ENCODE measurements at places on chromosomes 7 and 10.
A peak's percentile ranks its signal among the peaks of the same experiment; 100 is the strongest.

GRCh38 chr7:77247206-77247850 is 47.7 kb upstream of the FGL2 start:
- peak; percentile 79 for DNase-seq

- no peak for DNase-seq
Measured at GRCh38 chr10:94104316-94105000, 110.7 kb downstream of the PLCE1 start.

DNA sequence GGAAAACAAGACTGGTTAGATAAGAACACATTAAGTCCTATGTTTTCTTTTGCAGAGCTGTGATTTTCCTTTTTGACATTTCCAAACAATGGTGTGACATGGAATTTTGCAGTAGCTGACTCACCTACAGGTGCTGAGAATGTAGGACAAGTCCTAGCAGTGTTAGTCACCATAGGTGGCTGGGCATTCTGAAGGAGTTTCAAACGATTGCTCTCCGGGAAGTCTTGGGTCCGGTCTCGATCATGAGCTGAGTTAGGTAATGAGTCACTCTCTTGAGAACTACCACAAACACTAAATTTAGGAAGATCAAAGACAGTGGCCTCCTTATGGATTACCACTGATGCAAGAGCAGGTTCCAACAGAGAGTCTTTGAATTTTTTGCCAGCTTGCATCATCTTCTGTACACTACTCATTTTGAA is 3.6 kb downstream of the FIGNL1 start:
- no peak for DNase-seq

GRCh38 chr10:21926949-21927348 is 76.6 kb downstream of the DNAJC1 start:
- DNase-seq, result no peak

- DNase-seq, result no peak
Measured at GRCh38 chr7:157990226-157990880, 597.3 kb downstream of the PTPRN2 start.

DNA sequence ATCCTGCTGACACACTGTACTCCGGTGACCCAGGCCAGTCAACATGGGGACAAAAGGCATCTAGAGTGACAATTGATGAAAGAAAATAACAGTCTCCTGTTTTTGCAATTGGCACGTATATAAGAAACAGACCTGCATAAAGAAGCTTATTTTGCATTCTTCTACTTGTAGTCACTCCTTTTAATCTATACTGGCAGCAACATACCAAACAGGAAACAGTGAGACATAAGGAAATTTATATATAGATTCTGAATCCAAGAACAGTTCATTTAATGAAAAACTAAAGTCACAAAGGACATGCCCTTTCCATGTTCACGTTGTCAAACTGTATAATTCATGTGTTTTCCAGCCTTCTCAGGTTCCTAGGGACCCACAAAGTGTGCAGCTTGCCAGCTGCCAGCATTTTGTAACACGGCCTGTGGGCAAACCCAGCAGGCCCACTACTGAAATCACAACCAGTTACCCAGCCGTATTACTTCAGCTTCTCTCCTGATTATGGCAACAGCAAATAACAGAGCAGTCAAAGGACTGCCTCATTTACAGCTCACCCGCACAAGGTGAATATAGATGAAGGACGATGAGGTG is 72.3 kb downstream of the AMPH start:
- DNase-seq, result no peak

DNA sequence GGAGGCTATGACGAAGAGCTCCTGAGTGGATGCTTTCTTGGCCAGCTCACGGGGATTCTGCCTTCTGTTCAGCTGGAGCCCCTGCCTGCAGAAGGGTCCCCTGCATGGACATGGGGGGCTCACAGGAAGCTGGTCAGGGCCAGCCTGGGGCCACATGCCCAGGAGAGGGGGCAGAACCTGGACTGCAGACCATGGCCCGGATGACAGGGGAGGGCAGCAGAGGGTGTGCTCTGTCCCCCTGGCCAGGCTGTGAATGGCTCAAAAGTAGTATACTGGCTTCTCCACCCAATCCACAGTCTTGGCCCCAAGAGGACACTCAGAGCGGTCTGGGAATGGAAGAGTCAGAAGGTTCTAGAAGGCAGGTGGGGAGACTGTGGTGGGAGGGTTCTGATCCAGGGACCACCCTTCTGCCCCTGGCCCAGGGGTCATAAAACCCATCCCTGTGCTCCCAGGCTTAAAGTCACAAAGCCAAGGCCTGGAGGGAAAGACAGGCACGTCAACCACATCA is 40.3 kb downstream of the PPIF start:
- no peak for DNase-seq

DNA sequence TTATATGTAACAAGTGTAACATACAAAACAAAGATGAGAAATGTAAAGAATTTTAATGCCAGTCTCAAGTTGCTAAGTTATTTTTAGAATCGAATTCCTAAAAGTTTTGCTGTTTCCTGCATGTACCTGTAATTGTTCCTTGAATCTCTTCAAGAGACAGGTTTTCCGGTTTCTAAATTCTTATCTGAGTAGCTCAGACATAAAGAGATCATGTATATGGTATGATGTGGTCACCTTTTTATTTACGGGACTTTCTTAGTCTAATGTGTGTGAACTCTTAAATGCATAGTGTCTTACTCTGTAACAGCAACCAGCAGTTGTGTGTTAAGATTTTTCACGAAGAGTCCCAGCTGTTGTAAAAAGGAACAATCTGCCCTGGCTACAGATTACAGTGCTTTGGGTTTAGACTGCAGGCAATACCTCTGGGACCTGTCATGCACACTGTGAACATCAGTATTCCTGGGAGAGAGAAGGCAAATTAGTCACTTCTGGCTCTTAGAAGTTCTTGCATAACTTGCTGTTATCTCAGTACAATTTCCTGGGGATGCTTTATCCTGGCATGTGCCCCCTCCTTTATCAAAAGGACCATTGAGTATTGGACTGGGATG is 263.4 kb downstream of the BICC1 start:
- DNase-seq, result no peak

DNA sequence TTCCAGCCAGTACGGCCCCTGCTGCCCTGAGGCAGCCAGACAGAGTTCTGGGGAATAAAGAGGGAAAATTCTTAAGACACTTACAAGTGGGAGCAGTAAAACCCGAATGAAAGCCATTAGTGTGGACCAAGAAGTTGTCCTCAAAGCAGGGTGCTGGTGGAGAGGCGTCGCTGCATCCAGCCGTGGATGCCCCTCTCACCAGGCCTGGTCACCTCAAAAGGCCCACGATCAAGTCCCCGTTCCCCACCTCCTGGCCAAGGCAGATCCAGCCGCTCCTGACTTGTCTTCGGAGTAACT is 656 bp downstream of the VSTM4 start:
- DNase-seq, result no peak

- DNase-seq, result no peak
Measured at GRCh38 chr7:99244939-99245338, 27.7 kb upstream of the MYH16 start.

GRCh38 chr10:927131-927530 is 4.4 kb downstream of the LARP4B start:
- peak; percentile 9 for DNase-seq

DNA sequence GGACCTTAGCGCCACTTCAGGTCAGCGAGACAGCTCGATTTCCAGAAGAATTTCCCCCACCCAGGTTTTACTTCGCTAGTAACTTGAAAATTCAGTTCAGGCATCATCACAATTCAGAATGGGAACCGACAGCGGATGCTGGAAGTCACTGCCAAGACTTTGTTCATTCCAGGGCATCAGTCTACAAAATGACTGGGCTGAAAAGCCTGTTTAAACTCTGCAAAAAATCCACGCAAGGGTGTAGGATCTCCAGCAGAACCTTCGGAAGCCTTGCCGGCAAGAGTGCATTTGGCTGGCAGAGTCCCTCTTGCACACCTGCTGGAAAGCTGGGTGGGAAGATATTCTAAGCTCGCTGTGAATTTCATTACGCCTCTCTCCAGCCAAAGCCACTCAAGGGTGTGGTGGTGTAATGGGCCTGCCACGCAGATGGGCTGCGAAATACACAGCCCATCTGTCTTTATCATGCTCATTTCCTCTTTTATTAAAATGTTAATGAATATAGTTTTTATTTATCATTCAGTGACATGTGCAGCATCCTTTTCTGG is 672.0 kb upstream of the FOXK1 start:
- DNase-seq, result no peak

GRCh38 chr7:45078125-45078681 is 10.6 kb downstream of the NACAD start:
- no peak for DNase-seq

GRCh38 chr10:76025124-76025477 is 593.7 kb downstream of the LRMDA start:
- DNase-seq, result no peak

- DNase-seq, result no peak
Measured at GRCh38 chr7:157775021-157775559, 438.3 kb downstream of the DNAJB6 start.

- no peak for DNase-seq
Measured at GRCh38 chr10:97230146-97230545, 44.4 kb upstream of the SLIT1 start.

DNA sequence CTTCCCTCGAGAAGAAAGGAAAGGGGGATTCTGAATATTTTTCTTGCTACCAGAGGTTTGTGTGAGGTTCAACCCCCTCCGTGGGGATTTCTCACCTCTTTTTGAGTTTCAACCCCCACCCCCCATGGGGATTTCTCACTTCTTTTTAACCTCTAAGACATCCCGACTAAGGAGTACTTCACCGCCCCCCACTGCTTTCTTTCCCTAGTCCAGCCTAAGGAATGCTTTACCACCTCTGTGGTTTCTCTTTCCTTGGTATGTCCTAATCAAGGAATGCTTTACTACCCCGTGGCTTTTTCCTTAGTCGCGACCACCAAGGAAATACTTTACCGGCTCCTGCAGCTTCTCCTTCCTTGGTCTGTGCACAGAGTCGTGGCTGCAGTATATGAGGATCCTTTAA is 149.4 kb downstream of the LYZL1 start:
- no peak for DNase-seq

DNA sequence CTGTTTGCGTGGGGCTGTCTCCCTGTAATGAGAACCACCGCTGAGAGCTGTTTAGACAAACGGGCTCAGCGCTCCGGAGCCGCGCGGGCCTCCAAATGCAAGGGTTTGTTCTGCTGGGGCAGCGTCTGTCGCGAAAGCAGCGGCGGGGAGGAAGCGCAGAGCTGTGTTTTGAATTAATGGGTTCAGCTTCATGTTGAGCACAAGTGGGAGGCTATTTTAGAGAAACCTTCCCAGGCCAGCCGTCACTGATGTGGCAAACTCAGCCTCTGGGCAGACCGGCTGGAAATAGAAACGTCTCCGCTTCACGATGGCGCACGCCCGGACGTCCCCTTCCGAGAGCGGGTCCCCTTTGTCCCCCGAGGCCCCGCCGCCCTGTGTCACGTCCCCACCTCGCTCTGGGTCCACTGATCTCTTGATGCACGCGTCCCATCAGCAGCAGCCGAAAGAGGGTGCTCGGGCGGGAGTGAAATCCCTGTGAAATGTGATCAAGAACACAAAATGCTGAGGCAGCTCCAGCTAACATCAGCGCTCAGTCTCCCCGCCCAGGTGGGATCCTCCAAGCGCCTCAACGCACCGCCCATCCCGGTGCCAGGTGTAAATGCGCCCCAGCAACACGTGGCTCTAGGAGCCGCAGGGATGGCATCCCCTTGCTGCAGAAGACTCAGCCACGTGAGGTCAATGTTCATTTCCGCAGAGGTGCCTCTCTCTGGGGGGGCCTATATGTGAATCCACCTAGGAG is 44.9 kb downstream of the BAMBI start:
- peak; percentile 59 for DNase-seq

GRCh38 chr10:63752318-63752717 is 231.1 kb downstream of the REEP3 start:
- no peak for DNase-seq
